ENCODE measurements at places on chromosomes 3 and 15. TPM values are rescaled to one million over a fixed set of nuclear protein-coding genes. Genes with fewer than 3 reads are reported as not detected.

Gene CLSTN2
- not detected for total RNA-seq

Gene CFAP20DC
- 1.6 TPM for total RNA-seq

Gene TMC3
- total RNA-seq: not detected

Gene ZMYND10
- 0.74 TPM for total RNA-seq

Gene CPEB1
- 1.0 TPM for total RNA-seq

Gene ALPK3
- total RNA-seq: 0.06 TPM

Gene XCR1
- not detected for total RNA-seq

Gene TEX9
- 1.6 TPM for total RNA-seq

Gene GABRB3
- total RNA-seq: 0.14 TPM

Gene CCR1
- total RNA-seq: not detected

Gene TGM5
- 0.16 TPM for total RNA-seq

Gene GJD2
- not detected for total RNA-seq

Gene CYP1A2
- total RNA-seq: not detected

Gene NRROS
- total RNA-seq: 21.2 TPM

Gene FGF7
- not detected for total RNA-seq

Gene GUCA1C
- not detected for total RNA-seq

Gene AHSG
- not detected for total RNA-seq

Gene BFSP2
- not detected for total RNA-seq

Gene SCN11A
- total RNA-seq: 0.08 TPM

Gene GOLGA8S
- total RNA-seq: not detected

Gene TRIP4
- total RNA-seq: 18.0 TPM

Gene CCDC191
- total RNA-seq: 0.99 TPM

Gene PPM1L
- 2.0 TPM for total RNA-seq

Gene PLA2G4D
- total RNA-seq: not detected

Gene C3orf20
- total RNA-seq: 0.14 TPM

Gene DZIP1L
- total RNA-seq: 0.29 TPM

Gene LMOD3
- not detected for total RNA-seq

Gene NOX5
- not detected for total RNA-seq

Gene GNL3
- total RNA-seq: 246 TPM

Gene ATP6V1A
- 50.1 TPM for total RNA-seq

Gene RAD54L2
- 28.0 TPM for total RNA-seq

Gene IL5RA
- total RNA-seq: not detected

Gene DNAH12
- total RNA-seq: not detected

Gene BCL2A1
- total RNA-seq: 91.4 TPM

Gene TP63
- total RNA-seq: not detected

Gene MAP6D1
- 6.5 TPM for total RNA-seq

Gene CCDC12
- 55.4 TPM for total RNA-seq

Gene GRAMD2A
- total RNA-seq: not detected

Gene HCN4
- total RNA-seq: not detected

Gene SGO1
- 25.6 TPM for total RNA-seq

Gene POLR2M
- 93.1 TPM for total RNA-seq

Gene SEMA3F
- total RNA-seq: 0.28 TPM

All from activated naive CD8-positive, alpha-beta T cell treated with anti-CD3 and anti-CD28 coated beads for 36 hours (primary cell).